Spleen (tissue), 13 donors: ENCODE measurements at places on chromosomes 3 and 15. TPM values are rescaled to one million over a fixed set of nuclear protein-coding genes. Genes with fewer than 3 reads are reported as not detected.

The GASK1A gene
- 1.6 TPM for polyA plus RNA-seq

- H3K36me3 ChIP-seq = no peaks in the 10 kb centered on the region
- DNase-seq = no peak
- H3K27me3 ChIP-seq = no peaks in the 10 kb centered on the region
- H3K27ac ChIP-seq = no peak overlapping the region
Measured at GRCh38 chr3:96354742-96355141, 459.7 kb upstream of the EPHA6 start.

DNA sequence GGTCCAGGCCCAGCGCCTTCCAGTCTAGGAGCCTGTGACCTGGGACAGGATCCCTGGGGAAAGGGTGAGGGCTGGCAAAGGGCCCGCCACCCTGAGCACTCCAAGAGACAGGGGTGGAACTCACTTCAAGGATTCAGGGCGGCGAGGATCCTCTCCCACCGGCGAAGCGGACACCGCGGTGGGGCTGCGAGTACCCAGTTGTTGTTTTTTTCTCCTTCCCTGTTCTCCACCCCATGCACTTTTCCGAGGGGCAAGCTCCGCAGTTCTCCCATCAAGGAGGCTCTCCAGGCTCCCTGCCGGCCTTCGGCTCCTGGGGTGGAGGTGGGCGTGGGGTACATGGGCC is 387 bp upstream of the PAQR5 start:
- DNase-seq = no peak
- H3K27me3 ChIP-seq = peaks cover 47% of the 10 kb centered on the region
- no peaks in the 10 kb centered on the region for H3K36me3 ChIP-seq
- no peak overlapping the region for H3K4me3 ChIP-seq
- H3K27ac ChIP-seq = no peak overlapping the region
- H3K4me1 ChIP-seq = no peaks in the 10 kb centered on the region

The MYL3 gene
- 6.7 TPM for polyA plus RNA-seq
